Stimulated activated CD4-positive, alpha-beta T cell treated with anti-CD3 and anti-CD28 coated beads, Interleukin-15, amount 100 ng/mL, for 1 hour (primary cell): ENCODE measurements at places on chromosomes 11 and 22.

DNA sequence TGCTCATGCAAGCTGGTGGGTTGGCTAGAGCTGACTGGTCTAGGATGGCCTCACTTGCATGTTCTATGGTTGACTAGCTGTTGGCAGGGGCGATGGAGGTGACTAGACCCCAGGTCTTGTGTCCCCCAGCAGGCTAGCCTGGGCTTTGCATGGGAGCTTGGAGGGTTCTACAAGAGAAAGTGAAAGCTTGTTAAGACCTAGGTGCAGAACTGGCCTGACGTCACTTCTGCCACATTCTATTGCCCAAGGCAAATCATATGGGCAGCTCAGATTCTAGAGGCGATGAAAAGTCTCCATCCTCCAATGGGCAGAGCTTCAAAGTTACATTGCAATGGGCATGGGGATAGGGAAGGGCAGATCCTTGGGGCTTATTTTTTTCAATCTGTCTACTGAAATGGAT lies 170.9 kb downstream of the MIAT start:
- no peak for DNase-seq

DNA sequence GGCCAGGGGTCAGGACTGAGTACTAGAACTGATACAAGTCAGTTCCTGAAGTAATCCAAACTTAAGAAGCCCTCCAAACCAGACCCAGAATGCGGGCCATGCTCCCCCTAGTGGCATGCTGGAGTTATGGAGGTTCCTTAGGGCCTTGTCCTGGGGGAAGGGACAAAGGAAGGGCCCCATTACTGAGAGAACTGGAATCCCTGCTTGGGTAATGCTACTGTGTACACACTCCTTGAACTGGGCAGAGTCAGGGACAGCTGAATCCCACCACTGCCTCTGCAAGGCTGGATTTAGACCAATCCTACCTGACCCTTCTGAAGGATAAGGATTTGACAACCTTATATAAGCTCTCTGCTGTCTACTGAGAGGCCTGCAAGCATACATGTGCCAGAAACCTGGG lies 97.3 kb upstream of the AKIP1 start:
- DNase-seq: peak; percentile 10

- no peak for DNase-seq
Measured at GRCh38 chr22:19520566-19521305, 3.5 kb downstream of the CLDN5 start.

DNA sequence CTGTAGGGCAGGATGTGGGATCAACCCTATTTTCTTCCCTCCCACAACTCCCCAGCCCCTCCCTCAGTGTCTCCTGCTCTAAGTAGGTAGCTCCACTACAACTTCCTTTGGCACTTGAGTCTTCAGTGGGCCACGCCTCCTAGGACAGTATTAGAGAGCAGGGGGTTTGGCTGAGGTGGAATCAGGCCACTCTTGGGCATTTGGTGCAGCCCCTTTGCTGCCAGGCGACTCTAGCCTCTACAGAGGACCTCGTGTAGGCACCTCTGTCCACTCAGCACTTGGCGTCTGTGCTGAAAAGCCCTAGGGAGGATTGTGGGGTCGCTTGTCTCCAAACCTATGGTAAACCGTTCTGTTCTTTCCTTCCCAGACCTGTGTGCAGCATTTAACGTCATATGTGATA lies 2.7 kb downstream of the FADD start:
- DNase-seq: no peak

DNA sequence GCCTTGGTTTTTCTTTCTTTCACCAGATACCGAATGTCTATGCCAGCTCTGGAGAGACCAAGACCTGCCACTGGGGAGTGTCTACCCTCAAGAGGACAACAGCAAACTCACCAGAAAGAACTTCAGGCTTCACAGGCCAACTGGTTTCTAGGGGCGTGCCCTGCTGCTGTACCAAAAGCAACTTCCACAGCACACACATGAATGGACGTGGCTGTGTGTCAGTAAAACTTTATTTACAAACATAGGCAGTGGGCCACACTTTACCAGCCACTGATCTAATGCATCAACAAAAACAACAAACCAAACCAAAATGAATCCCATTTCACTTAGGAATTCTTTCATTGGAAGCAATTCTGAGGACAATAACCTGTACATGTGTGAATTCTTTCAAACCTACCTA lies 16.7 kb downstream of the DEAF1 start:
- DNase-seq: no peak

DNA sequence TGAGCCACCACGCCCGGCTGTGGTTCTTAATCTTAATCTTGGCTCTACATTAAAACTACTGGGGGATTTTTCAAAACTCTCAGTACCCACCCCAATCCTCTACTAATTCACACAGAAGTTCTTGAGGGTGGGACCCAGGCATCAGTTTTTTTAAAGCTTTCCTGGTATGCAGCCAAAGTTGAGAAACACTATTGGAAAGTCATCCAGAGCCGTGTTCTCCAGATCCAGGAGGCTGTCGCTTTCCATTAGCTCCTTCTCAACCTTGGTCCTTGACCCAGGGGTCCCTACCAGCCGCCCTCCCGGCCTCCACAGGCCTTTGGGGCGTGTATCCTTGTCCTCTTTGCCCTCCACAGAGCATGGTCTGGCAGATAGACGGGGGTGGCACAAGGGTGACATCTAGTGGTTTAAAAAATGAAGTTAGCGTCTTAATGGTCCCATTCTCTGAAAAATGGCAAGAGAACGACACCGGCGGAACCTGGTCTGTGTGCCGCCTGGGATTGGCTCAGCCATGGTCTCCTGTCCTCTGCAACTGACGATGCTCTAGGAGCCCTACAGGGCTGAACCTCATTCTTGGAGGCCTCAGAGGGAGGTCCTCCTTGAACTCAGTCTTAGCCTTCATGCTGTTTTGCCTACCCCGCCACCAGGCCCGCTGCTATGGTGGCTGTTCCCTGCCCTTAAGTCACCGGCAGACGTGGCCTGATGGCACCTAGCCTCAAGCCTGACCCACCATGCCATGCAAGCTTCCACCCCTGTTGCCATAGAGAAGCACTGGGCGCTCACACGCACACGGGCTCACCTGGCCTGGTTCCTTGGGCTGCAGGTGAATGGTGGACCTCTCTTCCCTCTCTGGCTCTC lies 152.0 kb upstream of the SYN3 start:
- no peak for DNase-seq

- DNase-seq: no peak
Measured at GRCh38 chr11:110571081-110571720, 141.0 kb downstream of the ARHGAP20 start.

DNA sequence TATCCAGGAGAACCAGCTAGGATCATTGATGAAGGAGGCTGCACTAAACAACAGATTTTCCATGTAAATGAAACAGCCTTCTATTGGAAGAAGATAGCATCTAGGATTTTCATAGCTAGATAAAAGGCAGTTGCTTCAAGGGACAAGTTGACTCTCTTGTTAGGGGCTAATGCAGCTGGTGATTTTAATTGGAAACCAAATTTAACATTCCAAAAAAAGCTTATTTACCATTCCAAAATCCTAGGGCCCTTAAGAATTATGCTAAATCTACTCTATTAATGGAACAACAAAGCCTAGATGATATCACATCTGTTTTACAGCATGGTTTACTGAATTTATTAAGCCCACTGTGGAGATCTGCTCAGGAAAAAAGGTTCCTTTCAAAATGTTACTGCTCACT lies 66.5 kb upstream of the GRK2 start:
- DNase-seq: no peak

DNA sequence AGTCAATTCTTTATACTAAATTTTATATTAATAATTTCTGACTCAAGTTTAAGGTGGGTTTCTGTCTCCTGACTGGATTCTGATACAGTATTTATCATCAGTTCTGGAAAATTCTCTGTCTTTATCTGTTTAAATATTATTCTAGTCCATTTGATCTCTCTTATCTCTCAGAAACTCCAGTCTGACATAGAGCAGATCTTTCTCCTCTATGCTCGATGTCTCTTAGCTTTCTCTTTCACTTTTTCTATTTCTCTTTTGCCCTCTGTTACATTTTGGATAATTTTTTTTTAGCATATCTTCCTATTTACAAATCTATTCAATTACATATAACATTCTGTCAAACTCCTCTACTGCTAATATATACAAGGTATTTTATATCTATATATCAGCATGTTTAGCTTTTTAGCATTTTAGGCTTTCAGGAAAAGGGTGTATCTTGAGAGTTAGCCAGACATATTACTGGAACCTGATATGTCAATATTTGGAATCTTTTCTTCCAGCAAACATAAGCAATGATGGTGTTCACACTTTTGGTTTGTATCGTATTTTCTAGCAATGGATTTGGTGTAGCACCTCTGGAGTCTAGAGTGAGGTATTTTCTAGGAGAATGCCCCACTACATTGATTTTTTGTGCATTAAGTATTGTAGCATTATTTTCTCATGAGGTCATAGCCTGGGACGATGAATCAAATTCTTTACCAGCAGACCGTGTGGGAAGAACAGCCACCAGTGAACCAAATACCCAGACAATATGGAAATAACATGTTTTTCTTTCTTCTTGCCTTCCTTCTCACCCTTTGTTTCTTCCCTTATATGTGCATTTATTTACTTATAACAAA lies 4.1 kb upstream of the NNMT start:
- DNase-seq: no peak
